ENCODE measurements at places on chromosomes 3 and 15. TPM values are rescaled to one million over a fixed set of nuclear protein-coding genes. Genes with fewer than 3 reads are reported as not detected.

The COL8A1 gene
- total RNA-seq: 102 TPM

The SLC25A26 gene
- 25.9 TPM for total RNA-seq

DNA sequence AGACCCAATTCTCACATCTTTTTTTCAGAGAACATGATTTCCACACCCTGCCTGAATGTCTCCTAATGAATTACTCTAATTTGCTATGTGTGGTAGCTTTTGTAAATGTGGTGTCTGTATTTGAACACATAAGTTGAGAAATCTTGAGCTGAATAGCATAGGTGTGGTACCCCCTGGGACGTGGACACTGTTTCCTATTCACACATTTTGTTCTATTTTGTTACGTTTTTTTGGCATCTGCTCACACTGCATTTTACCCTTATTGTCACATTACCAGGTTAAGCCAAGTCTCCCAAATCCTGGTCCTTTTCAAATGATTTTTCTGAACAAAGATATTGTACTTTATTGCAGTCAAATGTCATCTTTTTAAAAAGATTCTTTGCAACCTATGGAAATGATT, 6.8 kb upstream of the MAPK6 start:
- no peak for DNase-seq

GRCh38 chr3:14273901-14274611, 95.4 kb downstream of the LSM3 start:
- DNase-seq: no peak
